ENCODE measurements at places on chromosomes 11 and 22.

DNA sequence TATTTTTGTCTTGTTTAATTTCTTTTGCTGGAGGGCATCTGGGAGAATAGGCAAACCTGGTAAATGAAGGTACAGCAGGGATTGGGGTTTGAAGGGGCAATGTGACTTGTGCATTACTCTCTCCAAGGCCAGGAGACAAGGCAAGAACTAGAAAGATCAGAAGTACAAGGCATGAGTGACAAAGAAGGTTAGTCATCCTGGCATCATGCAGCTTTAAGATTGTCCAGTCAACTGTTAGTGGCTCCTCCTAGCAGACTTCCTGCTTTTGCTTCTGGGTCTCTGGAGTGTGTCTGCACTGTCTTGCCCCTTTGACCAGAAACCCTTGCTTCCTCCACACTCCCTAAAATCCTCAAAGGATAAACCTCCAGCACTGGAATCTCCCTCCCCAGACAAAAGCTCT, 27.2 kb upstream of the GLYATL1 start:
- DNase-seq: no peak

DNA sequence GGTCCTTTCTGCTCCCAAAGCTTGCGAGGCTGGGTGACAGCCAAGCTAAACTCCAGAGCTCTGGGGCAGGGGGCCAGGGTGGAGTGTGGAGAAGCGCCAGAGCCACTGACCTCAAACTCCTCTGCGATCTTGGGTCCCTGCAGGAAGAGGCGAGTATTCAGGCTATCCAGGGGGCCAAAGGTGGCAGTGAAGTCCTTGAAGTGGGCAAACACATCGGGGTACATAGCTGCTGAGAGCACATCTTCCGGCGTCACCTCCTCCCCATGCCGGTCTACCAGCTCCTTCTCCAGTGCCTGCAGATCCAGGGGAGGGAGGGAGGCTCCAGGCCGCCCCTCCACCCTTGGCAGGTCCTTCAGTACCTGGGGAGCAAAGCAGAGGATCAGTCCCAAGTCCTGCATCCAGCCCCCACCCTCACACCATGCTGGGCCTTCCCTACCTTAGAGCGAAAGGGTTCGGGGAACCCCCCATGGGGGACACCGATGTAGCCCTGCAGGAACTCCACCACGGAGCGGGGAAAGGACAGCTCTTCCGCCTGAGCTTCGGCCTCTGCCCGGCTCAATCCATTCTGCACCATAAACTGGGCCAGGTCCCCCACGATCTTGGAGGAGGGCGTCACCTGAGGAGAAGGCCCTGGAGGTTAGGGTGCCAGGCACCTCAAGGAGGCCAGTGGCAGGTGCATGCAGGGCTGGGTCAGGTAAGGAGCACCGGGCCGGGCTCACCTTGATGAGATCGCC, 6.4 kb downstream of the RCE1 start:
- DNase-seq: no peak

DNA sequence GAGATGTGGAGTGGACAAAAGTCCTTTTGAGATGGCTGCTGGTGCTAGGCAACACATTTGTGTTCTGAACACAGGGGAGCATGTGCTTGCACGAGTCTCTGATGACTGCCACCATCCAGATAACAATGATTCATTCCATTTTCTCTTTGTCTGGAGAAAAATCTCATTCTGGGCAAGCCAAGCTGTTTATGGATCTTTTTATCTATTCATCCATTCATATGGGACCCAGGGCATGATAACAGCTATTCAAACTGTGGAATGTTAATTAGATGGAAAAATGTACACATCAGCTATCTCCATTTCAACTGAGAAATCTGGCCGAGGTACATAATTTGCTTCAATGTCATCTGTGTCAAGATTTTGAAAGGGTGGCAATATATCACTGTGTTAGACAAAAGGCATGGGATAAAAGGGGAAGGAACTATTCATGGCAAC, 117.5 kb upstream of the ZBED5 start:
- DNase-seq: no peak

DNA sequence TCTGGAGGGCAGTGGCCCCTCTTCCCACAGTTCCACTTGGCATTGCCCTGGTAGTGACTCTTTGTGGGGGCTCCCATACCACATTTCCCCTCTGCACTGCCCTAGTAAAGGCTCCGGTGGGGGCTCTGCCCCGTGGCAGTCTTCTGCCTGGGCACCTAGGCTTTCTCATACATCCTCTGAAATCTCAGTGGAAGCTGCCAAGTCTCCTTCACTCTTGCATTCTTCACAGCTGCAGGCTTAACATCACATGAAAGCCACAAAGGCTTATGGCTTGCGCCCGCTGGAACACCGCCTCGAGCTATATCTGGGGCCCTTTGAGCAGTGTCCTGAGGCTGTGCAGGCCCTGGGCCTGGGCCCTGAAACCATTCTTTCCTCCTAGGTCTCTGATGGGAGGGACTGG, 25.3 kb downstream of the PLEKHB1 start:
- DNase-seq: no peak

GRCh38 chr11:84292955-84293354, 1006.8 kb upstream of the CCDC90B start:
- DNase-seq: no peak
